ENCODE measurements at places on chromosomes 3 and 15.
A peak's percentile ranks its signal among the peaks of the same experiment; 100 is the strongest.

DNA sequence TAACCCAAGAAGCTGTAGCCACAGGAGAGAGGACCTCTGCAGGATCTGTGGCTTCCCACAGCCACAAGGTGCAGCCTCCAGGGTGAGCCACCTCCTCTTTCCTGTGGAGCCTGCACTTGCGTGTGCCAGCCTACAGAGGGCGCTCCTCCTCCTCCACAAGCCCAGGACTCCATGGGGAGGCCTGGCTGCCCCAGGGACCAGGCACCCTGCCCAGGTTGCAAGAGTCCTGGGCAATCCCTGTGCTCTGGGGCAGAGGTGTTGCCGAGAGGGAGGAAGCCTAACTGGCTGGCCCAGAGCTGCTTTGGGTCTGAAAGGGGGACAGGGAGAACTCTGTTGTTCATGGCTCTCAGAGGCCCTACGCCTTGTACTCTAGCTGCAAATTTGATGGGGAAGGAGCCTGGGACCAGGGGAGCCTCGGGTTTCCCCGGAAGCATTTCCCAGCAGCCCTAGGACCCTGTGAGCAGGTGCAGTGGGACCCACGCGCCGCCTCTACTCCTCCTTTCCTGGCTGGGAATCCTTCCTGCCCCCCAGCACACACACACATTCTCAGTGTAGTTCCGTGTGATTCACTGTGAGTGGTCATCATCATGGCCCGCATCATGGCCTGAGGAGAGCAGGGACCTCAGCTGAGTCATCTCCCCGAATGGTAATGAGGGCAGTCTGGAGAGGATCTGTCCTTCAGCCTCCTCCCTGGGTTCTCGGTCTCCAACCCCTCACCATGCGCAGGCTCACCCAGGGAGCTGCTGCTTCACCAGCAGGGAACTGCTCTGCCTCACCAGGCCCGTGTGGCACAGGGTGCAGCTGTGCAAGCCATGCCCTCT is 24.3 kb downstream of the TBC1D21 start:
- DNase-seq, result peak; percentile 87

DNA sequence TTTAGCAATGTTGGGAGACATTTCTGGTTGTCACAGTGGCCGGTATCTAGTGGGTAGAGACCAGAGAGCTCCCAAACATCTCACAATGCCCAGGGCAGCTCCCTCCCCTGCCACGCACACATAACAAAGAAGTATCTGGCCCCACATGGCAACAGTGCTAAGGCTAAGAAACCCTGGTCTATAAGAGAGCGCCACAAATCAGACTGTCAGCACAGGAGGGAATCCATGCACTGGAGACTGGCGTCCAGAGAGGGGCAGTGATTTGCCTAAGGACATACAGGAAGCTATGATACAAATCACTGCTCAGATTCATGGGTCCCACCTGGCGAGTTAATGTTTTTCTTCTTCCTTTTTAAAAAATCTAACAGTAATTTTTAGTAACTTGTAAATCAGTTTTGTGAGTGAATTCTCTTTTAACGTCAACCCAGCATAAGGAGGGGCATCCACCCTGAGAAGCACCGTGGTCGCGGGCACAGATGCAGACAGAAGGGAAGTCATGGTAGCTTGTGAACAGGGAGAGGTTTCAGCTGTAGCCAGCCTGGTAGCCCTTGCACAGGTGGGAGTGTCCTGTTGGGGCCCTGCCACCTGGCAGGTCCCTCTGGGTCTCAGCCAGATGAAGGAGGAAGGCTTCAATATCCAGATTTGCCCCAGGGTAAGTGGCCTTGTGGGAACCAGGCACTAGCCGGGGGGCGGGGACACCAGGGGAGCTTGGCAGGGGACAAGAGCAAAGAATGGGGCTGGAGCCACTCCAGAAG is 8.7 kb downstream of the ISG20 start:
- no peak for DNase-seq

- DNase-seq, result no peak
Observed at GRCh38 chr3:71621825-71622537, 38.5 kb upstream of the FOXP1 start.

- DNase-seq, result no peak
Observed at GRCh38 chr3:86986671-86987420, 4.1 kb downstream of the VGLL3 start.

- DNase-seq, result no peak
Observed at GRCh38 chr3:197458179-197458707, 97.5 kb downstream of the BDH1 start.

DNA sequence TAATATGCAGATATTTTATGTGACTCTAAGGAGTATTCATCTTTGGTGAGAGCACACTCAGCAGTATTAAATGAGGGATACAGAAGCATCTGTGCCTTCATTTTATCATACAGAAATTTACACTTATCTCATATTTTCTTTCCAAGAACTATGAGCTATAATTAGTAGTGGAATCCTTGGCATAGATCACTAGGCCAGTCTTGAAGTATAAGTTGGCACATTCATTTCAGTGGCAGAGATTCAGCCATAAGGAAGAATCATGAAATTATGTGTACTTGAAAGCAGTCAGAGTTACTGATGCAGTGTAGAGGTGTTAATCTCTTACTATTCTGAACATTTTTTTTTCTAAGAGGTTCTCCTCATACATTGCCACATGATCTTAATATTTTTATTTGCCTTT is 393.6 kb upstream of the GOLIM4 start:
- DNase-seq, result no peak

DNA sequence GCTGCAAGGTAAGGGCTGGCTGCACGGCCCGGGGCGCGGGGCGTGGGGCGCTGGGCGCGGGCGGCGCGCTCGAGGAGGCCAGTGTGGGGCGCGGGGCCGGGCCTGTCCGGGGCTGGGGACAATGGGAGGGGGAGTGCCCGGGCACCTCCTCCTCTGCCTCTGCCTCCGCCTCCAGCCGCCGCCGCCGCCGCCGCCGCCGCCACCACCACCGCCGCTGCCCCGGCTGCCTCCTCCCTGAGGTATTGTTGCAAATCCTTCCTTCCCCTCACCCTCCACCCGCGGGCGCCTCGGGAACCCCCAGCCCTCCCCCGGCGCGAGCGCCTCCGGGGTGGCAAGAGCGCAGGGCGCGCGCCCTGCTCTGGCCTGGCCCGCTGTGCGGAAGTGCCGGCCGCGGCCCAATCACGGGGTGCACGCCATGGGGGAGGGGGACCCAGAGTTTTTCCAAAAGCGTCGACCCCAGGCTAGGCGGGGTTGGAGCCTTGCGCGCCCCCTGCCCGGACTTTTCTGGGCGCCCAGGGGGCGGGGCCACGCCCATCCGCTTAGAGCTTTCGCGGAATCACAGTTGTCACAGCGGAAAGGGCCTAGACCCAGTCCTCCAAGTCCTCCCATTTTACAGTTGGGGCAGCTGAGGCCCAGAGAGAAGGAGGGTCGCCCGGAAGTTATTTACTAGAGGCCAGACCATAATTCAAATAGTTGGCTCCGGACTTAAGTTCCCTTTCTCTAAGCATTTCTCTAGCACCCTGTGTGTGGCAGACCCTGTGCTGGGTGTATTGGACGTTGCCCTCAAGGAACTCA is at the start of gene LPP:
Gene LPP (plus strand): TSS at position 144 of the 795 bp plus-strand sequence. CDS start 251,964 bp downstream, outside the sequence.
- DNase-seq, result no peak

- no peak for DNase-seq
Observed at GRCh38 chr3:40608091-40608490, 83.3 kb downstream of the ZNF621 start.

DNA sequence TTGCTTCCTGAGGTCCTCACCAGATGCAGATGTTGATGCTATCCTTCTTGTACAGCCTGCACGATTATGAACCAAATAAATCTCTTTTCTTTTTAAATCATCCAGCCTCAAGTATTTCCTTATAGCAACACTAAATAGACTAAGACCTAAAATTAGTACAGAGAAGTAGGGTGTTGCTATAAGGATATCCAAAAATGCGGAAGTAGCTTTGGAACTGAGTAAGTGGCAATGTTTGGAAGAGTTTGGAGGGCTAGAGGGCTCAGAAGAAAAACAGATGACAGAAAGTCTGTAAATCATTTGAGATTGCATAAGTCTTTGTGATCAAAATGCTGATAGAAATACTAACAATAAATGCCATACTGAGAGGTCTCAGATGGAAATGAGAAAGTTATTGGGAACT is 894.9 kb downstream of the DIPK2A start:
- peak; percentile 31 for DNase-seq

GRCh38 chr3:54681706-54682105 is 246.2 kb downstream of the LRTM1 start:
- no peak for DNase-seq

DNA sequence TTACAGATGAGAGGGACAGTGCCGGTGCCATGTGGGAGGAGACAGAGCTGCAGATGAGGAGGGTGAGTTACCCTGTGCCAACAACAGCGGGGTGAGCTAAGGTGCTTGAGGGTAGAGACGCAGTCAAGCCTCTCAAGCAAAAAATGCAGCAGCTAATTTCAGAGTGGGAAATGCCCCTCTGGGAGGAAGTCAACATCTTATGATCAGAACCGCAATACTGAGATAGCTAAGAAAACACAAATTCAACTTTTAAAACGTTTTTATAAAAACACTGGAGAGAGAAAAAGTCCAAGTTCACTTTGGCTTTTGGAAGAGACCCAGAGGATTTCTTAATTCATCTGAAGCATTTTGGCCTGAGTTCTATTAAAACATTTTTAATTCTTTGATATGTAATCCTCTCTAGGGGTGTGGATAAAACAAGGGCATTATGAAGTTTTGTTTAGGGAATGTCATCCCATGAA is 319.2 kb downstream of the SLC9A9 start:
- no peak for DNase-seq

- DNase-seq, result no peak
Observed at GRCh38 chr3:191066669-191067068, 132.4 kb upstream of the OSTN start.

DNA sequence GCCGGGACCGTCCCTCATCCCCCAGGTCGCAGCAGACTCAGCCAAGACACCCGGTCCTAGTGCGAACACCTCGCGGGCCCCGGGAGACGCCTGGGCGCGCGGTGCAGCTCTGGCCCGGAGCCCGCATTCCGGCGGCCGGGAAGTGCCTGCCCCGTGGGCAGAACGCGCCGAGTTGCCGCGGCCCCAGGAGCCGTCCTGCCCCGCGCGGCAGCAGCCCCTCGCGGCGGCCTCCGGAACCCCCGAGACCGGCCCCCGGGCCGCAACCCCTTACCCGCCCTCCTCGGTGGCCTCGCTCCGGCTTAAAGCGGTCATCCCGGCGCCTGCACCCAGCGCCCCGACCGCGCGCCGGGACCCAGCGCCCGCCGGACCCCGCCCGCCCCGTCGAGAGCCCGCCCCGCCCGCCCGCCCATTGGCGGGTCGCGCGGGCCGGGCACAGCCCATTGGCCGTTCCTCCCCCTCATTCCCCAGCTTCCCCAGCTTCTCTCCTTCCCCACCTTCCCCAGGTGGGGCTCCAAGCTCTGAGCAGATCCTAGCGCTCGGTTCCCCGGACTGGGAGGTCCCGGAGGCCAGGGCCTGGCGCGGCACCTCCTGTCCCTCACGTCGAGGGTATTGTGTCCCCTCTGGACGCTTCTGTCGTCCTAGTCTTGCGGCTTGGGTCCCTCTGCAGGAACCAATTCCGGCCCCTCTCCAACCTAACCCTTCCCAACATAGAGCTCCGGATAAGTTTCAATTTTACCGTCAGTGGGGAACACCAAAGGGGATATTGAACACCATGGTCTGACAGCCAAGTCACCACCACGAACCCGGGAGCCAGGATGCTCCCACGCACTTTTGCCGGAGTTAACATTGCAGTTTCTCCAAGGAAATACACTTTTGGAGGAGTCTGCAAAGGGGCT is at the start of gene GRAMD2A:
Gene GRAMD2A (minus strand): TSS at position 328 of the 896 bp plus-strand sequence.
- DNase-seq, result no peak

GRCh38 chr3:50494126-50494525 is 9.3 kb downstream of the CACNA2D2 start:
- no peak for DNase-seq

GRCh38 chr3:111762537-111762936 is 96.5 kb upstream of the PHLDB2 start:
- no peak for DNase-seq

GRCh38 chr15:91603384-91604080 is 250.0 kb upstream of the SLCO3A1 start:
- no peak for DNase-seq

DNA sequence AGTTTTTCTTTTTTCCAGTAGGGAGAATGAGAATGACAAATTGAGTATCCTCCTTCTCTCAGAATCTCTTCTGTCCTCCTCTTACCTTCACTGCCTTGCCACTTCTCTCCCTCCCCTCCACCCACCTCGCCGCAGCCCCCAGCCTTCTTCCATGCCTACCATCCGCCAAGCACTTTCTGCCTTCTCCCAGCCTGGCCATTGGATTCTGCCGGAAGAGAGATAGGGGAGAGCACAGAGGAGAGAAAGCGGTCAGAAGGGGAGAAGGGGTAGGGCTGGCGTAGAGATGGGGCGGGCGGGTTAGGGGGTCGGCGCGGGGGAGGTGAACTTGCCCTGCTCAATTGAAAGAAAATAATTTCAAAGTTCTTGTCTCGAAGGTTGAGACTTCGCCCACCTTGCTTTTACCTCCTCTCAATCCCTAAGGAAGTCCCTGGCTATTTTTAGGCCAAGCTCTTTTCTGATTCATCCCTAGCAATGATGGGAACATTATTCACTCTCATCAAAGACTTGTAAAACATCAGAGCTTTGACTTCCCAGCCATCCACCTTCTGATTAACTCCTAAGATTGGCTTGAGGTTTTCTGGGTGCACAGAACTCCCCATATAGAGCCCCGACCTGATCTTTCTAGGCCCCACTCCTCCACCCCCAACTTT is 811 bp downstream of the C3orf52 start:
- DNase-seq, result no peak

DNA sequence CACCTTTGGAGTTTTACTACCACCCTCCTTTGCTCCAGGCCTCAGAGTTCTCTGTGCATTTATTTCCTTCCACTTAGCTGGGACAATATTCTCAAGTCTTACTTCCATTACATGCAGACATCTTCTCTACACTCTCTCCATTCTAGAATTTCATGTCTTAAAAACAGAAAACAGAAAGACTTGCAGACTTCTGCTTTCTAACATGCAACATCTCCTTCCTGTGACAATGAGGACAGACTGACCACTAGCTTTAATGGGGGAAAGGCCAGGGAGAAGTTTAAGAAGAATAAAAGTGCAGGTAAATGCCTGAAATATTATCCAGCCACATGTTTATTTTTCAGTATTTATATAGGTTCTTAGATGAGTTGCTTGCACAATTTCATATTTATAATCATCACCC is 17.1 kb upstream of the CSTA start:
- no peak for DNase-seq

DNA sequence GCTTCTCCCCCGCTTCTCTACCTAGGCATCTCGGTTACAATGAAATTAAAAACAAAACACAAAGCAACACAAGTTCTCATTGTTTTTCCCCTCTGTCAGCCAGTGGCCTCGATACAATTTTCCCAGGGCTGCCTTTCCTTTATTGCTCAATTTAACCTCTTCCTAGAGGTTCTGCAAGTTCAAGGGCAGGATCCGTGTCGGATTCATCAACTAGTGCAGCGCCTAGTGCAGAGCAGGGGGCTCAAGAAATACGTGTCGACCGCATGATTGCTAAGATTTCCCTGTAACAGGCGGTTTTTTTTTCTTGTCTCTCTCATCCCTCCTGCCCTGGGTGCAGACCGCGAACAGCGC is 1.4 kb upstream of the BHLHE40 start:
- no peak for DNase-seq

GRCh38 chr3:37324850-37325321 is 150.5 kb upstream of the LRRFIP2 start:
- DNase-seq, result no peak

- peak; percentile 28 for DNase-seq
Observed at GRCh38 chr3:71201939-71202338, 381.6 kb downstream of the FOXP1 start.

- peak; percentile 51 for DNase-seq
Observed at GRCh38 chr3:111903067-111903511, 44.0 kb downstream of the PHLDB2 start.

Data from GM04504 (cell line).